ENCODE measurements at places on chromosomes 4 and X.

DNA sequence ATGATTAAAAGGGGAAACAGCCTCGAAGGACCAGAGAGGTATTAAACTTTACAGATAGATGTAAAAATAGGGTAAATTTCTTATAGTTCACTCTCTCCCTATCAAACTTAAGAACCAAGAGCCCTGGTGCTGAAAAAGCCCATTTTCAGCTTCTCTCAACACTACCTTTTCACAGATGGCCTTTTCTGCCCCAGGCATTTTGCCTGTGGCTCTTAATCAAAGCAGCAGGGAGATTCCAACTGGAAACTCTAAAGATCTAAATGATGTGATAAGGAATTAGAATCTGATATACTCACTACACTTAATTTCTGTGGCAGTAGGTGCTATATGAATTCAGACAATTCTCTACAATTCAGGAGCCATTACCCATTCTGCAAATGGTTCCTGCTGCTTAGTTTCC, 60.0 kb downstream of the AMMECR1 start:
- DNase-seq: peak; percentile 42

GRCh38 chr4:7182616-7183015, 9.7 kb upstream of the SORCS2 start:
- no peak for DNase-seq

GRCh38 chrX:24842486-24842885, 148.8 kb downstream of the POLA1 start:
- no peak for DNase-seq

- no peak for DNase-seq
These were observed 351.4 kb downstream of the UNC5C start for GRCh38 chr4:95197353-95197752.

- DNase-seq: peak; percentile 61
These were observed 88.2 kb upstream of the USP9X start for GRCh38 chrX:40996886-40997530.

- no peak for DNase-seq
These were observed 26.9 kb upstream of the BEX4 start for GRCh38 chrX:103187953-103188475.

DNA sequence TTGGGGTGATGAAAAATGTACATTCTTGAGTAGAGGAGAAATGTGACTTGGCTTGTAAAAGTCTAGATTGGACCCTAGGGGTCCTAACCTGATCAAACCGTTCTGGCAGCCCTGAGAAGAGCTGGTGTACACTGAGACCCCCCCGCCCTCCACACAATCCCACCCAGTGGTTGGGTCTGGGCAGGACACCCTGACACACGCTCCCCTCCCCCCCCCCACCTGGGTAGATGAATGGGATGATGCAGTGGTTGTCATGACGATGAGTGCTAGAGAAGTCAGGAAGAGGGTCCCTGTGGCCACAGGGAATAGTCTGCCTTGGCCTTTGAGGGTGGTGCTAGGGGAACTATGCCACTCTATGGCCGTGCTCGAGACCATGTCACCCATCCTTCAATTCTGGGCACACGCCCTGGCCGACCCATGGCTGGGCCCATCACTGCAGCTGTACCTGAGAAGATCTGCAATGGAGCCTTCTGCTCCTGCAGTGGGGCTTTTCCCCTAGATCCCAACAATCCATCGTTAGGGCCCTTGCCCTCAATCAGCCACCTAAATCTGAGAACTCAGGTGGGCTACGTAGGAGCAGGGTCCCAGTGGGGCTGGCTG, 4.4 kb downstream of the CDK16 start:
- DNase-seq: no peak

- DNase-seq: no peak
These were observed 18.3 kb downstream of the GTPBP6 start for GRCh38 chrX:300334-300733.

- no peak for DNase-seq
These were observed 327.2 kb downstream of the NKX6-1 start for GRCh38 chr4:84171871-84172270.

DNA sequence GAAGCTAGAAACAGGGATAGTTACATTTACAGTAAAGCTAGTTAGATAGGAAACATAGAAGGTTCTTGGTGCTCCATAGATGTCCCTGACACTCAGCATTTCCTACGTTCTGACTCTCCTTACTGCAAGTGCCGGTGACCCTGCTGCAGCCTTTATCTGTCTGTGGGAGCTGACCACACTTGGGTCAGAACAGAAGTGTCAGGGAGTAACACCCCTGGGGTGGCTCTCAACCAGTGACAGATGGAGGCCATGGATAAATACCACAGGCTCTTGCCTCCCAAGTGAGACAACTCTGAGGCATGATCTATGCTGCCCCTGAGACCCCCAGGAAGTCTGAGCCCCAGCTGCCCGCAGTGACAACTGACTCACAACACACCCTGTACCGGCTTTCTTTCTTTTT, 69.8 kb downstream of the ANXA3 start:
- no peak for DNase-seq

- DNase-seq: no peak
These were observed 6.5 kb upstream of the NUDT6 start for GRCh38 chr4:122928930-122929329.

GRCh38 chrX:101410461-101410860, 2.4 kb downstream of the HNRNPH2 start:
- DNase-seq: peak; percentile 1
